ENCODE measurements at places on chromosomes 2 and 18. TPM values are rescaled to one million over a fixed set of nuclear protein-coding genes. Genes with fewer than 3 reads are reported as not detected.

DNA sequence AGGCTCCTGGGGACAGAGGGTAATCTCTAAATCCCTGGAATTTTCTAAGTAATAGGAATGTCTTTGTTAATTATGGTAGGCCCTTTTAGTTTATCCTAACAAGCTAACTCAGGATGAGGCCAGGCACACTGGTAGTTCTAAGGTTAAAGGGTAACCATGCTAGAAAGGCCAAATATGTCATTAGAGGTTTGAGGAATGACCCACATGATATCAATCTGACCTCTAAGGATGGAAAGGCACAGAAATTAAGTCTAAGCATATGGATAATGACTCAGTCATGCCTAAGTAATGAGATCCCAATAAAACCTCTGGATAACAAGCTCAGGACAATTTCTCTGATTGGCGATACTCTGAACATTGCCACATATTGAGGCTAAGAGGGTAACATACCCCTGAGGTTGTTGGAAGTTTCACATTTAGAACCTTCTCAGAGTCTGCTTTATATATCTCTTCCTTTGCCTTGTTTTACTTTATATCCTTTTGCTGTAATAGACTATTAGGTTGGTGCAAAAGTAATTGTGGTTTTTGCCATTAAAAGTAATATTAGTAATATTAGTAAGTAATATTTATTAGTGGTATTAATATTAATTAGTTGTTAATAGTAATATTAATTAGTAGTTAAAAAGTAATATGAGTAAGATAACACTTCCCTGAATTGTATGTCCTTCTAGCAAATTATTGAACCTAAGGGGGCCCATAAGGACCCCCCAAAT lies 806.3 kb upstream of the GCFC2 start:
- DNase-seq = no peak

Gene UGGT1
- 51.6 TPM for total RNA-seq

Gene ANKRD30B
- not detected for total RNA-seq

DNA sequence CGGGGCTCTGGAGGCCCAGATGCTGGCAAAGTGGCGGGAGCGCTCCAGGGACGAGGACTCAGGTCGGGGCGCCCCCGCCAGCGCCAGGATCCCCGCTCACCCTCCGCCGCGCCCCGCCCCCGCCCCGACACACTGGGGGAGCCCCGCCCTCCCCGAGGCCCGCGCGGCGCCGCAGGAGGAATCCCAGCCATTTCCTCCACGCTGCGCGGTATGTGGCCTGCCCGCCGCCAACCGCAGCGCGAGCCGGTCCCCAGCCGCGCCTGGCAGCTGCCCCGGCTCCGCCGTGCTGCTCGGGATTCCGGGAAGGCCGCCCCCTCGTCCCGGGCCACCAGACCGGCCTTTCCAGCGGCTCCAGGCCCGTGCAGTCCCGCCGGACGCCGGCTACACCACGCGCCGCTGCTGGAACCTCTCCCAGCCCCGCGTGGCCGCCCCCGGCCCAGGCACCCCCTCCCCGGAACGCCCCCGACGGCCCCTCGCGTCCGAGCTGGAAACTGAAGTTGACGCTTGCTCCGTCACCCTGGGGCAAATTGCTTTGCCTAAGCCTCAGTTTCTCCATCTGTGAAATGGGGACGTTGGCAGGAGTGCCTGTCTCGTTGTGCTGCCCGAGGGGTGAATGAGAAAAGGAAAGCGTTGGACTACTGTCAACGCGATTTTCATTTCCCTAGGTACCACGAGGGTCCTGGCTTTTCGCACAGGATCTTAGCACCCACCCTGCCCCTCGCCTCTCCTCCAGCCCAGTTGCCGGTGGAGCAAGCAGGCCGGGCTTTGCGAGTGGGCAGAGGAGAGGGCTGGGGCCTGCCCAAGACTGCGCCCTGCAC lies 53.6 kb downstream of the PKDCC start:
- DNase-seq = peak; percentile 50

- DNase-seq = no peak
Observed at GRCh38 chr2:68287580-68288441, 31.9 kb downstream of the CNRIP1 start.

DNA sequence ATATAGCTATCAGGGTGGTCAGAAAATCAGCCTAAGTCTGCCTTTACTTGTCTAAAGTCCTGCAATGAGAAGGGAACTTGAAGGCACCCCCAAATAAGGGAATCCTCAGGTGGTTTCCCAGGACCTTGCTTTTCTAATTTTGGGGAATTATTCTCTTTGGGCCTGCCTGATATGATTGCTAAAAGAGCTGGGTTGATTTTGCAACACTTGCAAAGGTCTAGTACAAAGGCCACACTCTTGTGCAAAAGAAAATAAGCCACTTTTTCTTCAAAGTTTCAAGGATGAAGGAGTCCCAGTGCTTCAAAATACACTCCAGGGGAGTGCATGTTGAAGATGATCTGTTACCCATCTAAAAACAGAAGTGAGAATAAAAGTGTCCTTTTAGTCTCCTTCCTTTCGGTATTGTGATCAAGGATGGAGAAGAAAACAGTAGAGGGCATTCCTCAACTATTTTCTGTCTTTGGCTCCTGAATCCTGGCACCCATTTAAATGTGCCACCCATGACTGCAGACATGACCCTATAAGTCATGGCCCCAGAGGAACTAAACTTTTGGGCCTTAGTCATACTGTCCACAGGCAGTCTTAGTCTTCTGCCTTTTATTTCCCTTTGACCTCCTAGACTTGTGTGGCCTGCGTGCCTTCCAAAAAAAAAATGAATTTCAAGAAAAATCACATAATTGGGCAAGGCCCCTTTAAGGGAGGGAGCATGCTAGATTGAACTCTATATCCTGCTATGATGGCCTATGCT lies 5.1 kb downstream of the SULT1C3 start:
- no peak for DNase-seq

Gene SPATA3
- 0.59 TPM for total RNA-seq

DNA sequence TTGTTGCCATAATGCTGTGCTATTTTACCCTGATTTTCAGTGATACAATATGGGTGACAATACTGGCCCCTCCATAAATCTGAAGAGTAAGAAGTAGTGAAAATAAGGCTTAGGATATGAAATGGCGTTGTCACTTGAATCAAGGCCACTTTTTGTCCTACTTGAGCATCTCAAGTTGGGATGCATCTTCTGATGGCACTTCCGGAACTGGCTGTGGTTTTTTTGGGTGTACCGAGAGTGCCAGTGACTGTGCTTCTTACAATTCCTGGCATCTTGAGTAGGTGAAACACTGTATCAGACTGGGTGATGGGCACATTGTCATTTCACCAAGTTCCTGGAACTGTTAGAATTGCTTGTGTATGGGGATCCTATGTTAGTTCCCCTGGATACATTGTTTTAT lies 52.5 kb upstream of the EML6 start:
- DNase-seq = no peak

DNA sequence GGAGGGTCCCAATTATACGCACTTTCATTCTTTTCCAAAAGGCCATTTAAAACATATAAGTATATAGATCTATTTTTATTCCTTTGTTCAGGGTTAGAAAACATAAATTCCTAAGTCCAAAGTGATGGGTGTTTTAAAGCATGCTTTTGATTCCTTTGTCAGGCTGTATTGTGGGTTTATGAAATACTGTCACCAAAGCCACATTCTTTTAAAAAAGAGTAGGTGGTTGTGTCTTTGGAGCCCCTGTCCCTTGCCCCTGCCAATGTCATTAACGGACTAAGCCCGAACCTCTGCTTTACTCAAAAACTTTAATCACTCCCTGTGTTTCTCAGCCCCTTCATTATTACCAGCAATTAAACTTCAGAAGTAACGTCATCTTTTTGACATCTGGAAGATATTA lies 104.9 kb upstream of the APCDD1 start:
- DNase-seq = no peak

- no peak for DNase-seq
Observed at GRCh38 chr2:240687045-240687740, 4.5 kb upstream of the AQP12A start.

Gene ASB1
- 48.1 TPM for total RNA-seq

Gene PLEK
- 6.0 TPM for total RNA-seq

Gene INHBB
- not detected for total RNA-seq

- no peak for DNase-seq
Observed at GRCh38 chr2:88003074-88003755, 13.1 kb downstream of the RNU2-63P start.

Gene OSBPL6
- 2.5 TPM for total RNA-seq

DNA sequence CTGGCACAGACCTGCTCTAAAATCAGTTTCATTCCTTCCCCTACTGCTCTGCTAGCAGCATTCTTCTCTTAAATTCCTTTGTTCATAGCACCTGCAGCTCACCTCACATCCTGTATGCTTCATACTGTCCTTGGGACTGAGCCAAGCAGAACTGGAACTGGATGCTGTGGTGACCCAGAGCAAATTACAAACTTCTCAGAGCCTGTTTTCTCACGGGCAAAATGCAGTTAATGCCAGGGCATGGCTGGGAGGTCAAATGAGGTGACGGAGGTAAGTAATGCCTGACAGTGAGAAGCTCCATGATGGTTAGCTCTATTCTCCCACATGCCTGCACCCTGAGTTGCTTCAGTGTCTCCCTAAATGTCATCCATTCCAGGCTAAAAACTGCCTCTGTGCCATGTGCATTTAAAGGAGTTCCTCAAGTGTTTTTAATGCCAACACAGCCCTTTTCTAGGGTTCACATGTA lies 29.7 kb downstream of the C2orf42 start:
- DNase-seq = peak; percentile 11

Gene IL36A
- not detected for total RNA-seq

GRCh38 chr18:55868909-55869308 lies 280.9 kb upstream of the TCF4 start:
- no peak for DNase-seq

- no peak for DNase-seq
Observed at GRCh38 chr2:201347138-201347537, 10.0 kb downstream of the FLACC1 start.

Gene CROCC2
- not detected for total RNA-seq

DNA sequence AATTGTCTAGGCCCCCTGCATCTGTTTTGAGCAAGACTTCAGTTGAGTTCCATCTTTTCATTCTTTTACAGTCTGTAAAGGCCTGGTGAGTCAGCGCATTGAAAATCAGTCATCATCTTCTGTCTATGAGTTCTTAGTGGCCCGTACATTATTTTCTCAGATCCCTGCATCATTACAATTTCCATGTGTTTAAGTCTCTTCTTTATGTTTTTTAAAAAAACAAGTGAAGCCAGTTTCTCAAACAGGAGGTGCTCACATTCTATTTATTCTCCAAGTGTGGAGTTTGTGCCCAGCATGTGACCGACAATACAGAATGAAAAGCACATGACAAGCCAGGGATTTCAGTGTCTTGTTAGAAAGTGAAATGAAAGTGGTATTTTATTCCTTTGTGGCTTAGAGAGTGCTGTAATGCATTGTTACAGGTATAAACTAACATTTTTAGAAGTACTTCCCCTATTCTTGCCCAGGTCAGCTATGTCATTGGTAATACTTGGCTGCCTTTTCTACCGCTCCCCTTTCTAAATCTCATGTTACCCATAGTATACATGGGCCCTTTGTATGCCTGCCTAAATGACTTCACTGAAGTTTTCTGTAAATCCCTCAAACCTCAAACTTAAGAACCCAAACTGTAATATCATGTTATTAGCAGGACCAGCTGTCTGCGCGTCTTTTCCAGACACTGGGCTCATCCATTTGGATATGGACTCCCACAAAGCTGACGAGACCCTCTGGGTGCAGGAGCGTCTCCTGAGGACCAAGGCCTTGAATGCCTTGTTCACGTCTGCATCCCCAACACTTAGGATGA lies 67.6 kb downstream of the FEZ2 start:
- no peak for DNase-seq

- no peak for DNase-seq
Observed at GRCh38 chr18:3269241-3269913, 7.4 kb downstream of the MYL12B start.

- DNase-seq = no peak
Observed at GRCh38 chr2:150391779-150392178, 95.7 kb downstream of the RND3 start.

- peak; percentile 4 for DNase-seq
Observed at GRCh38 chr2:226795281-226796011, 4.2 kb downstream of the IRS1 start.

DNA sequence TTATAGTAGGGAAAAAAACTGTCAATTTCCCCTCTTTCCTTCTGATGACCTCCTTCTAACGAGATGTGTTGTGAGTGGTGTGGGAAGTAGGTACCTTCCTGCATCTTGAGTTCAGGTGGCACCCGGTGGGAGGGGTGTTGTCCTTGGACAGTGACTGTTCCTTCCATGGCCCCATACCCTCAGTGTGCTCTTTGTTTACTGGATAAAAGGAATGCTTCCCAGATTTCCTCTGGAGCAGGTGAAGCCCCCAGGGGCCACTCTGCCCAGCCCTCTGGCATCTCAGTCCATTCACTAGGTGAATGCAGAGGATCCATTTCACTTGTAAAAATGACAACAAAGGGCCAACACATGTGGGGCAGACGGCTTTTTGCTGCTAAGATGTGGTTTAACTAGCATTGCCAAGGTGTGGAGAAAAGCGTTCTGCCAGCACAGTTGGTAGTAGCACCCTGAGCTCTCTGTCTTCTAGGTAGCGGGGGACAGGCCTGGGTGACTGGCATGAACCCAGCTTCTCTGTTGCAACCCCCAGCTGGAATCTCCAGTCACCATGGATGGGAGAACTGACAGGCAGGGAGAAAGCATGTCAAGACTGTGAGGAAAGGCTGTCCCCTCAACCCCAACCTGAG lies 6.9 kb downstream of the GDF7 start:
- DNase-seq = no peak

GRCh38 chr2:152415231-152415642 lies 80.3 kb downstream of the FMNL2 start:
- DNase-seq = peak; percentile 26

DNA sequence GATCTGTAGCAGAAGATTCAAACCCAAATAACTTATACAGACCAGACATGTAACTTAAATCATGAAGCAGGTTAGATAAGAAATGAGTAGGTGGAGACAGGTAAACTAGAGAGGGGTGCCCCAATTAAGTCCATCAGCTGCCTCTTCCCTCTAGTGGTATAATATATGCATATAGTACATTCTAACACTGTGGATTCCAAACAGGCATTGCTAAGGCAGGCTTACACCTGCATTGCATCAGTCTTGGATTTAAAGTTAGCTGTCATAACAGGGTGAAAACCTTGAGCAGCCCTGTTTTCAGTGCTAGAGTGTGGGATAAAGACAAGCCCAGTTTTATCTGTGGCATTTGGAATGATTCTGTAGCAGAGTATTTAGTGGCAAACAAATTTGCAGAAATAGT lies 63.4 kb downstream of the NYAP2 start:
- no peak for DNase-seq

DNA sequence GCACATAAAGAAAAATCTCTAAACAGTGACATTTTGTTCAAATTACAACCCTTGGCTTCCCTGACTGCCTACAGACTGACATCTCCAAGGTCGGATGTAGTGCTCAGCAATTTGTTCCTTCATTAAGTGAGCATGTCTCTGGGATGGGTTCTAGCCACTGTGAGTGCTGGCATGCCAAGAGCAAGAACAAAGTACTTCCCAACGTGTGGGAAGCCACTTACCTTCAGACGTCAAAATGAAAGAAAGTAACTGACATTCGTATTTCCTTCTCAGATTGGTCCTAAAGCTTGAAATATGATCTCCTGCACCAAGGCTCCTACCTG lies 193.8 kb downstream of the SLC8A1 start:
- DNase-seq = no peak
